ENCODE measurements at places on chromosomes 7 and 10.
A peak's percentile ranks its signal among the peaks of the same experiment; 100 is the strongest.

DNA sequence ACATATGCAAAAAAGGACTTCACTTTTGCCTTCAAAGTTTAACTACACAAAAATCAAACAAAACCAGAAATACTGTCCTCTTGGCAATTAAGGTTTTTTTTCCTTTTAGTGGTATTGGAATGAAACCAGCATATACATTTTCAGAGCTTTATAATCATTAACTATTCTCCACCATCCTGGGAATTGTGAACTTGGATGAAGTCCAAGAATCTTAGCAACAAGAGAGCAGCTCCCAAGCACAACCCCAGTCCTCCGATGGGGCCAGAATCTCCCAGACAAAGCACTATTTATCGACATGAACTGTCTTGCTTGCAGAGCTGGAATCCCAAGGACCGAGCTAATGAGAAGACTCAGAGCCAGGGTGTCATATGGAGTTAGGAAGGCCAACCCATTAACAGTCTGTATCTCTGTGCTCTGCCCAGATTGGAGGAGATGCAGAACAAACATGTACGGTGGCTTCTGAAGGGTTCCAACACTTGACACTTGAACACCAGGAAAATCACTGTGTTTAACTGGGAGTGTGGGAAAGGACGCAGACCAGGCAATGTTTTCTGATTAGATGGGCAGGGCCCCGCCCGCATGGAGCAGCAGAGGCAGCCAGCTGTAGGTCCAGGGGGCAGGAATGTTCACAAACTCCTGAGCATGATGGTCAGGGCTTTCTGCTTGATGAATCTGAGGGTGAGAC lies 35.5 kb downstream of the PPP1R3C start:
- DNase-seq = peak; percentile 39

GRCh38 chr7:1214516-1214915 lies 18.2 kb upstream of the UNCX start:
- DNase-seq = no peak

DNA sequence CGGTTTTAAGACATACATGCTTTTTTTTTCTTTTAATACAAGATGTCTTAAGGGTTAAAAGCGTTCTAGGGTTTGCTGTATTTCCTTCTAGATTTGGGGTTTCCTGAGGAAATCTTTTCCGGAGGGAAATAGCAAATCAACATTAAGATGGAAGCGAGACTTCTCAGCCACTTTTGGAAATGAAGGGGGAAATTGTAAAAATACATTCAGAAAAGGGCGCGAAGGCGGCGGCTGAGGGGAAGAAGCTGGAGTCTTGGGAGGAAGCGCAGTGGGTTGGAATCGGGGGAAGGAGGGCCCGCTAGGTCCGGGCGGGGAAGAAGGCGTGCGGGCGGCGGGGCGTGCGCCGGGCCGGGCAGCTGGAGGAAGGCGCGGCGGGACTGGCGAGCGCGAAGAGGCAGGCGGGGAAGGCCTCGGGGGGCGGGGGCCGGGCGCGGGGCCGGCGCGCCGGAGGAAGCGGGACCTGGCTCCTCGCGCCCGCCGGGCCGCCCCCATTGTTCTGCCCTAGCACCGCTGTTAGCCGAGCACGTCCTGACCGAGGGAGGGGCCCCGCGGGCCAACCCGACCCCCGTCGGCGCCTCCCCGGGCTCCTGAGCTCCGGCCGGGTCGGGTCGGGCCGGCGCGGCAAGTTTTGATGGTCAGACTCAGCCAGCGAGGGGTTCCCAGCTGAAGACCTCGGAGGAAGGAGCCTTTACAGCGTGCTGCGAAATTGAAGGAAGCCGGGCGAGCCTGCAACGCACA lies 1.5 kb upstream of the SKIDA1 start:
- DNase-seq = peak; percentile 47

- DNase-seq = no peak
Observed at GRCh38 chr10:102988404-102989314, 70.6 kb downstream of the CNNM2 start.

- DNase-seq = no peak
Observed at GRCh38 chr7:24921362-24921679, 58.7 kb downstream of the OSBPL3 start.

DNA sequence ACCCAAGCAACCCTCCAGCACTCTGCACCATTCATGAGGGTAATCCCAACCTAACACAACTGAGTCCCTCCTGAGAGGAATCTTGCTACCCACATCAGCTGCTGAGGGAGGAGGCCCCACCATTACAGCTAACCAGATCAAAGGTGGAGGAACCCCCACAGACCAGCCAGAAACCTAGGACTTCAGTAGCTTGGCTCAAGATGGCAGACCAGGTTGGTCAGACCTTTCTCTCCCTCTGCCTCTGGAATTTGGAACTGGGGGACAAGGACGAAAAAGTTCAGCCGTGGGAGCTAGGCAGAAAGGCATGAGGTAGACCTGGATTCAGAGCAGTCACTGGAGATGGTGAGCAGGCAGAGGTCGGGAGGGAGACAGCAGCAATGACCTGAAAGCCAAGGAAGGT lies 101.3 kb upstream of the CACUL1 start:
- DNase-seq = no peak

GRCh38 chr7:97167176-97167575 lies 49.7 kb downstream of the SDHAF3 start:
- DNase-seq = no peak

DNA sequence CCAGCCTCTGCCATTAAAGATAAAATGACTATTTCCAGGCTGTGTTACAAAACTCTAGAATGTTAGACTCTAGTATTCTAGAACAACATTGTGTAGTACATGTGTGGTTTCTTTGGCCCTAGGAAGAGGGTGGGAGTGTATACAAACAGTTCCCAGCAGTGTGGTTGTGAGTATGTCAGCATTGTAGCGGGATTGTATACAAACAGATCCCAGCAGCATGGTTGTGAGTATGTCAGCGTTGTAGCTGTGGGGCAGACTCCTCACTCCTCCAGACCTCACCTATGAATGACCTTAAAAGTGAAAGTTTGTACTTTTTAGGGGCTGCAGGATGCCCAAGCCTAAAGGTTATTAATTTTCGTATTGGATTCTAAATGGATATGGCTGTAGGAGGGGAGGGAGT lies 6.9 kb upstream of the ACSL5 start:
- DNase-seq = no peak

GRCh38 chr7:71266912-71267311 lies 135.0 kb downstream of the GALNT17 start:
- no peak for DNase-seq

GRCh38 chr10:58894929-58895328 lies 281.5 kb upstream of the PHYHIPL start:
- DNase-seq = no peak

- DNase-seq = peak; percentile 74
Observed at GRCh38 chr7:51471210-51471980, 154.8 kb upstream of the COBL start.

DNA sequence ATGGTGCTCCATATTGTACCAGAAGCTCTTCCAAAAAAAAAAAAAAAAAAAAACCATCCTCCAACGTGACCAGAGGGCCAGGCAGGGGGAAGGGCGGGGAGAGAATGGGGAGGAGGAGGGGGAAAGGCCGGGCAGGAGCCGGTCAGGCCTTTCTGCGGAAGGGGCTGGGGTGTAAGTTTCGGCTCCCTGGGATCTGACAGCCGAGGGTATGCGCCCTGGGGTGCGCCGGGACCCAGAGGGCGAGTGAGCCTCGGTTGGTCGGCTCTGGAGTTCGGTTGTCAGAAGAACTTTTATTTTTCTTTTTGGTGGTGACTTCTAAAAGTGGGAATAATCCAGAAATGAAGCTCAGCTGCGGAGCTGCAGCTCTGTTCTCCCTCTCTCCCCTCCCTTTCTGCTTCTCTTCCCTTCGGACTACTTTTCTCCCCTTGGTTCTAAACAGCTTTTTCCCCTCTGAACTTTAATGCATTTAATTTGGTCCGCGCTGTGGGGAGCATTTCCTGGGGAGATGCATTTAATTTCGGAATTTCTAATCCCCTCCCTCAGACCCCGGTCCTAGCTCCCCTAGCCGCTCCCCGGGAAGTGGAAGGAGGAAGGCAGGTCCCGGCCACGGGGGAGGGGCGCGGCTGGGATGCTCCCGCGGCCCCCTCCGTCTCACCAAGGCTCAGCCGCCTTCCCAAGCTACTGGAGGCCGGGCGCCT lies 3.9 kb upstream of the PAX2 start:
- no peak for DNase-seq

DNA sequence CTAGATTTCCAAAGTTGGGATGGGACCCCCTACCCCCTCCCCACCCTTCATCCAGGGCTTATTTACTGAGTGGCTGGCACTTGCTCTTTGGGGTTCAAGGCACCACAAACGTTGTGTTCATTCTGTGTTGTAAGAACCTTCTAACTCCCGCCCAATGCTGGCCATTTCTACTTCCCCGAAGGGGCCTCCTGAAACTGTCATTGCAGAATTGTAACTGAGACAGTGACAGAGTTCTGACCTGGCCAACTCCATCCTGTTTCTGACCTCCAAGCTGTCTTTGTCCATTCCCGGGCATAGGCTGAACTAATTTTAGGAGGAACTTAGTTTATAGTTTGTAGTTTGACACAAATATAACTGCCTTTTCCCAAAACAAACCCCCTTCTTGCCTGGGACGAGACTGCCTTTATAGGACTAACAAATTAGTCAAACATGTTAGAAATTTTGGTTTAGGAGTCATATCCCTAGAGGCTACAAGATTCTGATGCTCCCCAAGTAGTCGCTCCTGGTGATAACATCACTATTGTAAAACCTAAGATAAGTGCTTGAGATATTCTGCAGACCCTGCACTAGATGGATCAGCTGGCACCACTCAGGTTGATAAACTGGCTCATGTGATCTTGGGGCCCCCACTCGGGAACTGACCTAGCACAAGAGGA lies 34.8 kb upstream of the ZMIZ2 start:
- no peak for DNase-seq

GRCh38 chr10:79286318-79286951 lies 60.8 kb upstream of the PPIF start:
- no peak for DNase-seq

- DNase-seq = no peak
Observed at GRCh38 chr10:86723009-86723408, 33.4 kb upstream of the BMPR1A start.

- DNase-seq = no peak
Observed at GRCh38 chr7:104123786-104124185, 84.0 kb downstream of the ORC5 start.

GRCh38 chr10:836782-837181 lies 94.7 kb downstream of the LARP4B start:
- no peak for DNase-seq

DNA sequence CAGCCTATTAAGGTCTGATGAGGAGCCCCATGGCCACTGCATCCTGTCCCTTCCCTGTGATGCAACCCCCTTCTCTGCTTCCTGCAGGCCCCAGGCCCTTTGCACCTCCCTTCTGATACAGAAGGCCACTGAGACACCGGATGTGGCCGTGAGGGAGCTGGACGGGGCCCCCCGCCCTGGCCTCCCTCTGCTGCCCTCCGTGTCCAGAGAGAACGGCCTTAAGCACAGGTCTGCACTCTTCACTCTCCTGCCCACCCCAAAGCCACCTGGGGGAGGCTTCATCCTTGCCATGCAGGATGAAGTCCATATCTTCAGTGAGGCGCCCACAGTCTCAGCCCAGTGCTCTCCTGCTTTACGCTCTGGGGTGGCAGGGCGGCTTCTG lies 86.9 kb upstream of the GNA12 start:
- no peak for DNase-seq

DNA sequence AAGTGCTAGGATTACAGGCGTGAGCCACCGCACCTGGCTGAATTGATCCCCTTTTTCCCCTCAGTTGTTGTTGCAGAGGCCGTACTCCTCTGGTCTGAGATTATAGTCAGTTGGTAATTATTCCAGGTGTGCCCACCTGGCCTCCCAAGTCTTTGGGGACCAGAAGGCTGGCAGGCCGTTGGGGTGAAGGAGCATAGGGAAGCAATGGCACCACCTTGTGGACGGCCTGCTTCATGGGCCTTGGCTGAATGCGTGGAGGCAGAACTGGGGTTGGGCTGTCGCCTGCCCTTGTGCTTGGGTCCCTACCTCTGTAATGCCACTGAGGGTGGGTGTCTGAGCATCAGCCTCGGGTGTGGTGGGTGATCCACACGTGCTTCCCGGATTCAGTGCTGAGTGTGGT lies 125.7 kb downstream of the RGS10 start:
- DNase-seq = peak; percentile 26

- no peak for DNase-seq
Observed at GRCh38 chr10:132078746-132079345, 13.1 kb downstream of the JAKMIP3 start.

DNA sequence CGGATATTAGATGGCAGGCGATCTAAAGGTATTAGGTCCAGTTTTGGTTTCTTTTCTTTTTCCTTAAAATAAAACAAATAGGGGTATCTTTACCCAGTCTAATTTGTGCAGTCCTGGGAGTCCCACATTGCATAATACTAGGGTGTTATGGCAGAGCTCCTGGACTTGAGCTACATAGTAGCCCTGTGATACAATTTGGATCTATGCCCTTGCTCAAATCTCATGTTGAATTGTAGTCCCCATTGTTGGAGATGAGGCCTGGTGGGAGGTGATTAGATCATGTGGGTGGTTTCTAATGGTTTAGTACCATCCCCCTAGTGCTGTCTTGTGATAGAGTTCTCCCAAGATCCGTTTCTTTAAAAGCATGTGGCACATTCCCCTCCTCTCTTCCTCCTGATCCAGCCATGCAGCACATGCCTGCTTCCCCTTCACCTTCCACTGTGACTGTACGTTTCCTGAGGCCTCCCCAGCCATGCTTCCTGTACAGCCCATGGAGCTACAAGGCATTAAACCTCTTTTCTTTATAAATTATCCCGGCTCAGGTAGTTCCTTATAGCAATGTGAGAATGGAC lies 141.9 kb downstream of the RPS24 start:
- DNase-seq = no peak

DNA sequence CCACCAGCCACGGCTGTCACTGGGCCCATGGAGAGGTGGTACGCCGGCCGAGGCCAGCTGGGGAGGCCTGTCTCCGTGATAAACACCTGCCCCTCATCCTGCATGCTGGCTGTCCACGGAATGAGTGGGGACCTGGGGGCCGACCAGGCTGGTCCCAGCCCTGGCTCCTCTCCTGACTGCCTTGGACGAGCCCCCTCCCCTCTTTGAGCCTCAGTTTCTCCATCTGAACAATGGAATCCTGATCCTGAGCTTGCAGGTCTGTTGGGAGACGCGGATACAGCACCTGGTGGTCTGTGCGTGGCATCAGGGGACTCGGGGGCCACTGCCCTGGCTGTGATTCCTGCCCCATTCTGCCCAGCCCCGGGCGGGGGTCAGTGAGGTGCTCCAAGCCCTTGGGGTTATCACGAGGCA lies 109.9 kb downstream of the MICALL2 start:
- DNase-seq = no peak

- DNase-seq = no peak
Observed at GRCh38 chr10:5604236-5604925, 62.0 kb downstream of the ASB13 start.

- peak; percentile 46 for DNase-seq
Observed at GRCh38 chr10:29957907-29958331, 101.5 kb downstream of the JCAD start.

Measured in NCI-H1092 treated with DMSO at 0.1 percent for 48 hours (cell line).